CD4-positive, alpha-beta T cell (primary cell): ENCODE measurements at places on chromosomes 12 and 14.
A peak's percentile ranks its signal among the peaks of the same experiment; 100 is the strongest.

DNA sequence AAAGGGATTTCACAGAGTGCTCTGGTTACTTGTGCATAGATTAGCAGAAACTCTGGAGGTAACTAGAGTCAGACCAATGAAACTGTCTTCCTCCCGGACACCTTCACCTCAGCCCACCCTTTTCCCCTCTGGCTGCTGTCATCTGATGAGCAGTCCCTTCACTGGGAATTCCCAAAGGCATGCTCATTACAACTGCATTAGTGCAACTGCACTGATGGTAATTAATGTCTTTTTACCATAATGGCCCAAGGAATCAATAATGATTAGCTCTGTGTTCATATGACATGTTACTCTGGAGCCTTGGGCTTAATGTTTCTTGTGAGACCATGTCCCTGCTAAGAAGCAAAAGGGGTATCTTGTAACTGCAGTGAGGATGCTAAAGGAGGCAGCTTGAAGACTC is 304.5 kb downstream of the GRIN2B start:
- DNase-seq = no peak

GRCh38 chr14:61568572-61569011 is 126.7 kb upstream of the HIF1A start:
- peak; percentile 73 for DNase-seq

GRCh38 chr12:26402648-26403047 is 207.3 kb downstream of the SSPN start:
- no peak for DNase-seq

DNA sequence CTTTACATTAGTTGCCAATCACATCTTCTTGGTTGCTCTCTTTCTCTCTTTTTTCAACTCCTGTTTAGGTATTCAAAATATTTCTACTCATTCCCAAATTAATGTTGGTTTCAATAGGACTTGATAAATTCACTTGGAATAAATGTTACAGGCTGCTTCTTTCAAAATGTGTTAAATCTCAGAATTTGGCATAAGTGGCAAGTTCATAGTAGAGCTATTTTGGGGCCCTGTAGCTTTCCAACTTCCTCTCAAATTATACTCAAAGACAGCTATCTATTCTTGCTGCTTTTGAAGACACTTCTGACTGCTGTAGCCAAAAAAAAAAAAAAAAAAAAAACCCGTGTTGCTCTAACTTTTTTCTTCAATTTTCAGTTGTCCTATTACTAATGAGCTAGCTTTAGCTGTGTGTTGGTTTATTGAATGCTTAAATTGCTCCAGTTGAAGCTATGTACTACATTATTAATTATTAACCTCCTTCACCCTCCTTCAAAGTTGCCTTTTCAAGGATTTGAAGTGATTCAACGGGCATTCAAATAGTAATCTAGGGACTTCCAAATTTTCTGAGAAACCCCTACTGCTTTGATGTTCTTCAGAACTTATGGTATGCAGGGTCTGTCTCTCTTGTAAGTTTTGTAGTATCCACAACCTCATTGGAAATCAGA is 554.6 kb upstream of the FLRT2 start:
- no peak for DNase-seq

DNA sequence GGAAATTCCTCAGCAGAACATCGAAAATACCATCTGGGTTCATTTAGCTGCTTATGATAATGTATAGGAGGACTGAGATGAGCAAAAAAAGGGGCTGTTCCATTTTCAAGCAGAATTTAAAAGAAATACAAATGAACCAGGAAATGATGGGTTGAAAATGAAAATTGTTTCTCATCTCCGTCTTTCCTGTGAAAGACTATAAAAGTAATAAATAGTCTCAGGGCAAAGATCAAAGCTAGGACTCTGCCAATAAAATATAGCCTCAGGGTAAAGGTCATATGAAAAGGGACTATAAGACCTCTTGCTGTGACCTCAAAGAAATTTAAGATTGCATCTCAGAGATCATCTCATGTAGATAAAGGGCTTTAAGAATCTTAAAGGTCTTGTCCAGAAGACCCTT is 478.0 kb downstream of the BTG1 start:
- no peak for DNase-seq

DNA sequence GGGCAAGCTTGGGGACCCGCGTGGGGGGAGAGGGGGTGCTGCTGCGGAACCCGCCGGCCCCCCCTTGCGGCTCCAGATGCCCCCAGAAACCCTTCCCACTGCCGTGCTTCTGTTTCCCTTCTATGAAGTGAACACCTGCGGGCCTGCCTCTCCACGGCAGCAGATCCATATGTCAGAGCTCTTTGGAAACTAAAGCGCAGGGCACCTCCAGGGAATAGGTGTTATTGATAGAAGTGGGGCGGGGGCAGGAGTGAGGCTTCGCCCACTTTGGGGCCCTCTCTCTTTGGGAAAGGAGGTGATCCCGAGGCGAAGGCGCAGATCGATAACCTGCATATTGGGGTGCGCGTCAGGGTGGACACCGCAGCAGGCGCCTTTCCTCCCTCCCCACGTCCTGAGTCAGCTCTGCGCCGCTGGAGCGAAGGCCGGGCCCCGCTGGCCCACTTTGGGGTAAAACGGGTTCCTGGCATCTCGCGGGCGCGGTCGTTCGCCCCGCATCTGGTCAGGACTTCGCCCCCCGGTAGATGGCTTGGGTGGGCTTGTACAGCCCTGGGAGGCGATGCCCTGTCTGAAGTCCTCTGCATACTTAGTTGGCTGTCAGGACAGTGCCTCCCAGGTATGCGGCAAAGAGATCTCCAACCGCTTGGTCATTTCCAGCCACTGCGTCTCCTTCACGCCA is 524 bp downstream of the KMT5A start:
- DNase-seq = no peak

DNA sequence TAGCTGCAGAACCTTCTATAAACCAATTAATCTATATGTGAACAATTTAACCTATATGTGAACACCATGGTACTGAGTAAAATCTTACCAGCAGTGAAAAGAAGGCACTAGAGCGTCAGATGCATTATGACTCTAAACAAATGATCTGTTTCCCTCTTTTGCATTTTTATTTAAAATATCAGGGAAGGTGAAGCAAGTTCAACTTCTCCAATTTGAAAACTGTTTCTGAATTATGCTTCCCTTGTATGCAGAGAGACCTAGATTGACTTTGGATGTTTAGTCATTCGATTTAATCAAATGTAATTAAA is 80.9 kb downstream of the DAD1 start:
- DNase-seq = no peak

- DNase-seq = no peak
Observed at GRCh38 chr14:104314251-104314941, 176.0 kb downstream of the KIF26A start.

GRCh38 chr14:86450085-86450484 is 920.1 kb downstream of the FLRT2 start:
- DNase-seq = no peak

DNA sequence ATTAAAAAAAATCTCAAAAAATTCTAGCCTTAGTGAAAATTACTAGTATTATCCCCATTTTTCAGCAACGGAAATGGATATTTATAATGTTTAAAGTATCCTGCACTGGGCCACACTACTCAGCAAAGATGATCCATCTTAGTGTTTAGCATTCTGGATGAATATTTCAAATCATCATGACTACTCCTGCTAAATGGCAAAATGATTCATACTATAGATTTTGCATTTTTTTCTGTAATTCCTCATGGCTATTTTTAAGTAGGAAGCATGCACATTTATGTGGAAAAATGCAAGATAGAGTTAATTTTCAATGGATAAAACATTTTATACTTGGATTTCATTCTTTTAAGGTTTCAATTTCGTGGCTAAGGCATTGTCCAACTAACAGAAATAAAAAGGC is 59.6 kb downstream of the LRFN5 start:
- no peak for DNase-seq

GRCh38 chr12:30884799-30885198 is 41.7 kb upstream of the TSPAN11 start:
- DNase-seq = no peak

DNA sequence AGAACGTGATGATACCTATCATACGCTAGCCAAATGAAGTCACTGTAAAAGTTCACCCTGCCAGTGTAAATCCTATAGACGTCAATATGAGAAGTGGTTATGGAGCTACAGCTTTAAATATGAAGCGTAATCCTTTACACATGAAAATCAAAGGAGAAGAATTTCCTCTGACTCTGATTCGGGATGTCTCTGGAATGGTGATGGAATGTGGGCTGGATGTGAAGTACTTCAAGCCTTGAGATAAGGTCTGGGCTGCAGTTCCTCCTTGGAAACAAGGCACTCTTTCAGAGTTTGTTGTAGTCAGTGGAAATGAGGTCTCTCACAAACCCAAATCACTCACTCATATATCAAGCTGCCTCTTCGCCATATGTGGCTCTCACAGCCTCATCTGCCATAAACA is 53.1 kb upstream of the NAP1L1 start:
- no peak for DNase-seq

DNA sequence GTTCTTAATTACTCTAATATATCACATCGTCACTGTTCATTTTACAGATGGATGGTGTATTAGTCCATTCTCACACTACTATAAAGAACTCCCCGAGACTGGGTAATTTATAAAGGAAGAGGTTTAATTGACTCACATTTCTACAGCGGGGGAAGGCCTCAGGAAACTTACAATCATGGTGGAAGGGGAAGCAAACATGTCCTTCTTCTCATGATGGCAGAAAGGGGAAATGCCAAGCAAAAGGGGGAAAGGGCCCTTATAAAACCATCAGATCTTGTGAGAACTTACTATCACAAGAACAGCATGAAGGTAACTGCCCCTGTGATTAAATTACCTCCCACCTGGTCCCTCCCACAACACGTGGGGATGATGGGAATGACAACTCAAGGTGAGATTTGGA is 6.5 kb downstream of the TMBIM4 start:
- DNase-seq = no peak

GRCh38 chr12:83040339-83040738 is 353.6 kb downstream of the TMTC2 start:
- DNase-seq = no peak

GRCh38 chr14:93062890-93063289 is 52.8 kb downstream of the ITPK1 start:
- DNase-seq = no peak

DNA sequence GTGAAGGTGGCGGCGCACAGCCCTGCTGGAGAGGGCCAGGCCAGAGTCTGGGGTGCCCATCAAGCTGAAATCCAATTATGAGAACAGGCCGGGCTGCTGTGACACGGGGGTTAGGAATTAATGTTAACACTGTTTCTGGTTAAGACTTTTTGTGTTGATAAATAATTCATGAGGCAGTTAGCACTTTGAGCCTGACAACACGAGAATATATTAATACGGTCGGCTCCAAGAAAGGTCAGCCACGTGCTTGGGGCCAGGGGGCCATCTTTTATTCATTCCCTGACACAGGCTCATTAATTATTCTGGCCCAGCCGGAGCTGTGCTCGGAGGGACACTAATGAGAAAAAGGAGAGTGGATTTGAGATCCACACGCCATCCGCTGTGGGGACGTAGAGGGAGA is 45.1 kb downstream of the FBRSL1 start:
- DNase-seq = no peak

DNA sequence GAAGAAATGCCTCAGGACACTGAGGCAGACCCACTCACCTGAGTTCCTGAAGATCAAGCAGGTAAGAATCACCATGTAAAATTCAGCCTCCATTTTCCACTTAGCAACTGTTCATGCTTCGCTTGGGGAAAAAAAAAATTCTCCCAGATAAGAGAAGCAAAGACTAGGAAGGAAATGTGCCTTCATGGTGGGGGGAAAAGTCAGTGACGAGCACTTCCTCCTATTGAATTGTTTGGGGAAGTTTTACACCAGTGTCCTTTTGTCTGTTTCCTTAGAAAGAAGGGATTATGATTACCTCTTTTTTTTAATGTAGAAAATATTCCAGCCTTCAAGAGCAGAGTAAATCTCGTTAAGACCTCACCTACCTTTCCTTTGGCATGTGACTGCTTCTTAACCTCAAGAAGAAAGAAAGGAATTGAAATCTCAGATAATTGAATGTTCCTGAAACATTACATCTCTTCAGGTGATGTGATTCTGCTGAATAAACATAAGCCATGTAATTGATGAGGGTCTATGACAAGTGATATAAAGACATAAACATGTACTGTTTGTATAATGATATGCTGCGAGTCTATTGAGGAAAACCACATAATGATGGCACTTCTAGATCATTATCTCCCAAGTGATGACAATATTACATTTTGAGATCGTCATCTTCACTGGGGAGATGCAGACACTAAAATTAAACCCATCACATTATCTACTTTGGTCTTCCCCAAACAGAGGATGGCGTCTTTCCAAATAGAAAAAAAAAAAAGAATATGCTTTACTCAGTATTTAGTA is at the start of gene PTPRB:
TSS of gene PTPRB (minus strand) at position 127 of the 783 bp plus-strand sequence. CDS start at position 93, 34 bp downstream.
- no peak for DNase-seq

- DNase-seq = no peak
Observed at GRCh38 chr12:96036765-96037455, 1.5 kb upstream of the LTA4H start.

- DNase-seq = no peak
Observed at GRCh38 chr12:27221625-27222387, 22.3 kb upstream of the STK38L start.

DNA sequence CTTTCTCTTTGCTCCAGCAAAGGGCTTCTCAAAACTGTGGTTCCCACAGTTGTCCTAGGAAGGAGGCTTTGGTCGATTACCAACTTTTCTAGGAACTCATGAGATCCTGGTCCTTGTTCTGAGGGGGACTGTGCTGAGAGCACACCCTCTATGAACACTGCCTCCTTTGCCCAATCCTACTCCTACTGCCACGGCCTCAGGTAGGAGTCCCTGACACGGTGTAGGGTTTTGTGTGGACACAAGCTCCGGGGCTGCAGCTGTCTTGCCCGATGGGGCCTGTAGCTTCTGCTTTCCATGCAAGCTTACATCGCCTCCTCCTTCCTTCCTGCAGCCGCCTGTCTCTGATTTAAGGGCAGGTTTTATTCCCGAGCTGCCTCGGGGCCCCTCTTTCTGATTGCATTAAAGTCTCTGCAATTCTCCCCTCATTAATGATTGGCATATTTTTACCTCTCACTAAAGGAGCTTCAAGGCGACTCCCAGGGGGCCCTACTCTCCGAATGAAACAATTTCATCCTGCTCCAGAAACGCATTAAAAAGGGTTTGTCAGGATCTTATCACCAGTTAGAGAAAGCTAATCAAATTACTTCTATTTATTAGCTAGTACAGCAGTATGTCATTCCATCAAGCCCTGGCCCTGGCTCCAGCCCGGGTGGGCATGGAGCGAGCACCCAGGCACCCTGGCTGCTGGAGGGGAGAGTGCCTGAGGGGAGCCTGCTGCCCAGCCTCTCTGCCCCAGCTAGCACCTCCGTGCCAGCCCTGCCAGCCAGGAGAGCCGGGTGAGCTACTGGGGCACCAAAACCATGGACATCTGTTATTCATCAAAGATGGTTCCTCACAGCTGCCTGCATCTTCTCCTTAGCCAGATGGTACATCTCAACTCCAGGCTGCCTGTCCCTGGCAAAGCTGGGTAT is 38.0 kb upstream of the ESRRB start:
- DNase-seq = no peak

DNA sequence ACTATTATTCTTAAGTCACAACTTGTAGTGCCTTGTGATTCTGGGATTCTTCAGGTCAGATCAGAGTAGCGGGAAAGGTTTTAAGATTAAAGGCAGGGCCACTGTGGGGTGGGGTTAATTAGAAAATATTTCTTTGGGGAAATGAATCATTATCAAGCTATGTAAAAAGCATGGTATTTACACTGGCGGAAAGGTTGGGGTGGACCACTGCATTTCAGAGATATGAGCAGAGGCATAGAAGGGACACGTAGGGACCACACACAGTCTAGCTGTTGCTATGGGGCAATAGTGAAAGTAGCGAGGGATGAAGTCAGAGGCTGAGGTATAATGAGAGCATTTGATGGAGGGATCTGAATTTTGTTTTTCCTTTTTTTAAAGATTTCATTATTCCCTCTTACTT is 31.7 kb upstream of the KCNH3 start:
- no peak for DNase-seq

GRCh38 chr14:77980475-77981321 is 180.8 kb downstream of the ADCK1 start:
- no peak for DNase-seq
